ENCODE measurements at places on chromosomes 2 and 18. TPM values are rescaled to one million over a fixed set of nuclear protein-coding genes. Genes with fewer than 3 reads are reported as not detected.
A peak's percentile ranks its signal among the peaks of the same experiment; 100 is the strongest.

GRCh38 chr2:201860636-201861066 lies 54.3 kb downstream of the CDK15 start:
- no peak for DNase-seq
- no peaks in the 10 kb centered on the region for H3K4me1 ChIP-seq
- no peaks in the 10 kb centered on the region for H3K36me3 ChIP-seq
- H3K27ac ChIP-seq = no peak overlapping the region
- H3K27me3 ChIP-seq = no peaks in the 10 kb centered on the region

DNA sequence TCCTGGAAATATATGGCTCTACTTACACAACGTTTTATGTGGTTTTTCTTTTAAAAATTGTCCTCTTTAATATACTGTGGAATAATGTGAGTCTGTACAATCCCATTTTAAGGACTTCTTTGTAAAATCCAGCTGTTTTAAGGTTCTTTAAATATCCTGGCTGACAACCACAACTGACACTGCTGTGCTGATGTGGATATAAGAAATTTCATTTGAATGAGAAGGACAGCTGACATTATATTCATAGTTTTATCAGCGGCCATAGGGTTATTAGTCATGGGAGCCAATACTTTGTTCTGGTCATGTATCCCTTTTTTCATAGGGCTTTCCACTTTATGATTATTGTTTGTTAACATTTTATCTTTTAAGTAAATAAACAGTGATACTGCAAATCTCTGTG lies 169.5 kb downstream of the CAMKMT start:
- no peaks in the 10 kb centered on the region for H3K4me1 ChIP-seq
- H3K27me3 ChIP-seq = no peaks in the 10 kb centered on the region
- H3K27ac ChIP-seq = peak overlapping the region; percentile 81

Gene DAW1
- not detected for total RNA-seq

Gene MDH1B
- total RNA-seq = not detected

- no peaks in the 10 kb centered on the region for H3K4me1 ChIP-seq
- no peaks in the 10 kb centered on the region for H3K36me3 ChIP-seq
- no peaks in the 10 kb centered on the region for H3K27me3 ChIP-seq
These were observed 304.6 kb downstream of the MTX2 start for GRCh38 chr2:176573612-176574483.

Gene RAB17
- 129 TPM for total RNA-seq

DNA sequence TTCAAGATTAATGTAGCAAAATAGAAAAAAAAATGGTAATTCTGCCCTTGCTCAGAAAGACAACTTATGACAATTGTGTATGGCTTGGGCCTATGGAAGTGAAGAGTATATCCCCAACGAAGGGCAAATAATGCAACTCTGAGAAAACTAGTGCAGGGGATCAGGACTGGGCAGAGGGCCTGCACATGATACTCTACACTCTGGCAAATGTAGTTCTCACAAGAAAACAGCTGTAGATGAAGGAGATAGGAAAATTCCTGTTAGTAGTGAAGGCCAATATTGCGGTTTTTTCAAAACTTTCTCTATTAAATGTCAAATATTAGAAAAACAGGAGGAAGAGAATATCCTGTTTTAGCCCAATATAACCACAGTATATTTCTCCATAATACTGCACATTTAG lies 77.8 kb downstream of the SCN9A start:
- H3K4me1 ChIP-seq = no peaks in the 10 kb centered on the region
- no peak for DNase-seq
- H3K36me3 ChIP-seq = no peaks in the 10 kb centered on the region
- H3K4me3 ChIP-seq = no peak overlapping the region
- no peaks in the 10 kb centered on the region for H3K27me3 ChIP-seq

- H3K4me1 ChIP-seq = no peaks in the 10 kb centered on the region
- no peak overlapping the region for H3K4me3 ChIP-seq
- no peak for DNase-seq
- no peak overlapping the region for H3K27ac ChIP-seq
- no peaks in the 10 kb centered on the region for H3K27me3 ChIP-seq
- H3K36me3 ChIP-seq = no peaks in the 10 kb centered on the region
These were observed 539.7 kb upstream of the NETO1 start for GRCh38 chr18:73407506-73407905.

Gene NYAP2
- not detected for total RNA-seq

DNA sequence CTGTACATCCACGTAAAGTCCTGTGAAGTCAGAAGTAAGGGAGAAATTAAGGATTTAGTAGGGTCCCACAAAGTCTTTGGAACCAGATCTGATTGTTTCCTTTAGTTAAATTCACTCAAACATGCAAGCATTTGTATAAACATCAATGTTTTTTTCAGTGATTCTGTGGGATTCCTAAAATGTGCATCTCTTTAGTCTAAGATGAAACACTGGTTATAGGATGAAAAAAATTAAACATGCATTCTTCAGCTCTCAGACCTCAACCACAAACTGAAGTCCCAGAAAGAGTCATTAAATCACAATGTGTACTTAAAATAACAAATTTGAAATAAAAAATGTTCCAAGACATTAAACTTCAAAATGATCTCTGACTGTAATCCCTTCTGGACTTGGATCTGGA lies 76.5 kb upstream of the APCDD1 start:
- no peak overlapping the region for H3K4me3 ChIP-seq
- H3K4me1 ChIP-seq = no peaks in the 10 kb centered on the region
- no peaks in the 10 kb centered on the region for H3K27me3 ChIP-seq

- DNase-seq = no peak
- no peak overlapping the region for H3K4me3 ChIP-seq
- H3K4me1 ChIP-seq = no peaks in the 10 kb centered on the region
- H3K27ac ChIP-seq = no peak overlapping the region
- no peaks in the 10 kb centered on the region for H3K36me3 ChIP-seq
These were observed 272.9 kb upstream of the REV1 start for GRCh38 chr2:99762714-99763113.

Gene ARPC2
- 99.5 TPM for total RNA-seq

DNA sequence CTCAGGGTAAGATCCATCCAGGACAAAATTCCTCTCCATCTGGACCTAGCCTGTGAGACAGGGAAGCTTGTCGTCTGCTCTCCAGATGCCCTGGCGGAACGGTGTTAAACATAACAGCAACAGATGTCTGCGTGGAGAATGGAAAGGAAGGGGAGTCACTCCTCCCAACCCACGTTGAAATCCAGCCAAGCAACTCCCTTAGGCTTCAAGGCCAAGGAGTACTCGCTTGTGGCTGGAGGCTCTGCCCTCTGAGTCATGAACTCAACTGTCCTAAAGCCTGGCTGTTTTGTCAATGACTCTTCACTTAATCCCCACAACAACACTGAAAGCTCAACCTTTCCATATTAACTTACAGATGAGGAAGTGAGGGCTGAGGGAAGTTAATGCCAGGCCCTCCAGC lies 42.2 kb downstream of the TPO start:
- no peaks in the 10 kb centered on the region for H3K27me3 ChIP-seq

DNA sequence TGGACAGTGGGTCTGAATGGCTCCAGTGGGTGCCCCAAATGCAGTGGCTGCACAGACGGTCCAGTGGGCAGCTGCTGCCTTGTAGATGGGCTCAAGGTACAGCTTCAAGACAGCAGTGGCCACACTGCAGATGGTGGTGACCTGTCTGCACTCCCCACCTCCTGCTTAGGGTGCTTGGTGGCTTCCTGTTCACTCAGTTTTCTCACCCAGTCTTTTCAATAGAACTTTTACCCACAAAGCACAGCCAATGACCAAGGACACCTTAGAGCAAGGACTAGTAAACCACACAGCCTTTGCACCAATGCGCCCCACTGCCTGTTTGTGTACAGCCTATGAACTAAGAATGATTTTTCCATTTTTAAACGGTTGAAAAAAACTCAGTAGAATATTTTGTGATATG lies 34.9 kb downstream of the MEX3C start:
- H3K27ac ChIP-seq = no peak overlapping the region
- no peaks in the 10 kb centered on the region for H3K27me3 ChIP-seq
- DNase-seq = no peak
- no peaks in the 10 kb centered on the region for H3K36me3 ChIP-seq
- H3K4me1 ChIP-seq = no peaks in the 10 kb centered on the region

DNA sequence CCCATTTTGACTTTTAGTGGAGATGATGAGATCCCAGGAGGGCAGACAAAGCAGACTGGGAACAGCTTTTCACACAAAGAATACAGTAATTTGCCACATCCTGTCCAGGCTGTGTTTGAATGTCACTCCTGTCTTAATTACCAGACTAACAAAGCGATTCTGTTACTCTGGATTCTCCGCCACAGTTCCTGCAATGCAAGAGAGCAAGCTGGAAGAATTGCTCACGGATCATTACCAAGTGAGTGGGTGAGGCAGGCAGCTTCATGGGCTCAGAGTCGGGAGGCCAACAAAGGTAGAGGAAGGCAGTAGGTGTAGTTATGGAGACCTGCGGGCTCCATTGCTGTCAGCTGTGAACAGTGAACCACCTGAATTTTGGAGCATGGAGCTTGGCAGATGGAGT lies 250.5 kb upstream of the ATP5MC3 start:
- no peak overlapping the region for H3K27ac ChIP-seq
- no peaks in the 10 kb centered on the region for H3K36me3 ChIP-seq
- no peak overlapping the region for H3K4me3 ChIP-seq
- no peaks in the 10 kb centered on the region for H3K27me3 ChIP-seq

DNA sequence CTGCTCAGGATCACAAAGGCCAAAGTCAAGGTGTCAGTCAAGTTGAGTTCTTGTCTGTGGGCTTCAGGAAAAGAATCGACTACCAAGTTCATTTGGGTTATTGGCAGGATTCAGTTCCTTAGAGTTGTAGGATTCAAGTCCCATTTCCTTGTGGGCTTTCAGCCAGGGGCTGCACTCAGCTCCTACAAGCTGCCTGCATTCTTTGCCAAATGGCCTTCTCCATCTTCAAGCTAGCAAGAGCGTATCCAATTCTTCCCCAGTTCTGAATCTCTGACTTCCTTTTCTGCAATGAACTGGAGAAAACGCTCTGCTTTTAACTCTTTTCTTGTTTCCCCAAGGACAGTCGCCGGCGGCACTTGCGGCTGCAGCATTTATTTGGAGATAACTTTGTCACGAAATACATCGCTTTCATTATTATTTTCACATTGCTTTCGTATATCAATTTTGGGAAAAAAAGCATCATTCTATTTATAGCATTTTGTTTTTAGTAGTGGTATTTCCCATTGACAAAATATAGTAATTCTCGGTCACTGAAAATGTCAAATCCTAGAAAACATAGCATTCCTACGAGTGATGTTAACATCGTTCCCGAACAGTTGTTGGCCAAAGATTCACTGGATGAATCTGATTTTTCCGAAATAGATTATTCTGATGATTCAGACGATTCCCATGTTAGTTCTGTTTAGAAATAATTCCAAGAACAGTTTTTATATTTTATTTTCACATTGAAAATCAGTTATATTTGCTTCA lies 59.6 kb upstream of the SERPINE2 start:
- no peak for DNase-seq
- H3K4me1 ChIP-seq = no peaks in the 10 kb centered on the region
- no peaks in the 10 kb centered on the region for H3K27me3 ChIP-seq

Gene GAL3ST2
- 0.83 TPM for total RNA-seq

- H3K27ac ChIP-seq = no peak overlapping the region
- no peaks in the 10 kb centered on the region for H3K36me3 ChIP-seq
- H3K27me3 ChIP-seq = no peaks in the 10 kb centered on the region
- no peak for DNase-seq
These were observed 51.4 kb upstream of the SPAG16 start for GRCh38 chr2:213232649-213233437.

Gene KCNG3
- 0.06 TPM for total RNA-seq

DNA sequence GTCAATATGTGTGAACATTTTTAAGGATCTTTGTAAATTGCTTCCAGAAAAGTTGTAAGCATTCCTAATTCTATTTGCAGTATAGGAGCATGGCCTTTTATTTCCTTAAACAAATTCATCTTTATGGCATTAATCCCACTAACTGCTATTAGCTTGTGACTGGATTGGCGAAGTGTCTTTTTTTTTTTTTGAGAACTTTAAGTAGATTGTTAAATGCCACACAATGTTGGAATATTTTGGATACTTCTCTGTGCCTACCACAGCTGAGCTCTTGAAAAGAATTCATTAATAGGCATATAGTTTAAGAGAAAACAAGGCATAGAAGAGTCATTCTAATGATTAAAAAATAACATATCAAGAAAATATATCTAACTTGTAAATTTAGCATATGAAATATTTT lies 129.7 kb downstream of the LAMA3 start:
- no peaks in the 10 kb centered on the region for H3K4me1 ChIP-seq
- DNase-seq = no peak
- H3K27me3 ChIP-seq = no peaks in the 10 kb centered on the region
- no peaks in the 10 kb centered on the region for H3K36me3 ChIP-seq

DNA sequence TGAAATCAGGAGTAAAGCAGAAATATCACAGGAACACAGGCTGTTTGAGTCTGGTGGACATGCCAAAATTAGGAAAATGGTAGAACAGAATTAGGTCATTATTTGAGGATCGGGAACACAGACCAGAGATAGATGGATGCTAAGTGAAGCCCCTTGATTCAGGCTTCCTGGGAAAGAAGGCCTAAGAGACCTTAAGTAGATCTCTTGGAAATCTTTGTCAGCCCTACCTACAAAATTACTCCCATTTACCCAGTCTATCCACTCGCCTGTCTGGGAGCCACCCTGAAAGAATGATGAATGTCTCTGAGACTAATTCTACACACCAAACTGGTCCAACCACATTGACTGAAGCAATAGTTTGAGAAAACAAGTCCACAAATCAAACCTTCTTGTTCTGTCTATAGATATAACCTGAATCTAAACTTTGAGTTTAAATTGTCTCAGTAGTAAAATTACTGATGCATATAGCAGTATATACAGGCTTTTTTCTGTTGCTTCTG lies 36.6 kb upstream of the TANK start:
- no peaks in the 10 kb centered on the region for H3K27me3 ChIP-seq
- no peaks in the 10 kb centered on the region for H3K36me3 ChIP-seq
- no peaks in the 10 kb centered on the region for H3K4me1 ChIP-seq
- DNase-seq = no peak
- H3K4me3 ChIP-seq = no peak overlapping the region

Gene SLC11A1
- total RNA-seq = 4.2 TPM

Gene TFPI
- 195 TPM for total RNA-seq

GRCh38 chr2:218392891-218393462 lies 6.7 kb upstream of the CTDSP1 start:
- no peaks in the 10 kb centered on the region for H3K36me3 ChIP-seq
- DNase-seq = peak; percentile 4
- H3K27me3 ChIP-seq = no peaks in the 10 kb centered on the region

DNA sequence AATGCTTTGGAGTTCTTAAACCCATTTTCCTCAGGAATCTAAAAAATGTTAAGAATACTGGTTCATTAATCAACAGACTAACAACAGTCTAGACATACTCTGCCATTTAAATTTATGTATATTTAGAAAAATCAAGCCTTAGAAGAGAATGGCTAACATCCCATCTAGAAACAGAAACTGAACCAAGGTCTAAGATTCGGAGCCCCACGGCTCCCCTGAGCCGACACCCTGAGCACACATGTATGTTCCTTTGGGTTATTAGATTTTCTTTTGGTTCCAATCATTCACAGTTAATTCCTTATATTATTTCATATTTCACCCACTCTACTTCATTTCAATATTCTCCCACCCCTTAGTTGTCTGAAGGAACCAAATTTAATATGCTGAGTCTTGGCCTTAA lies 94.8 kb upstream of the HNRNPA3 start:
- no peaks in the 10 kb centered on the region for H3K27me3 ChIP-seq
- H3K36me3 ChIP-seq = no peaks in the 10 kb centered on the region
- no peak overlapping the region for H3K4me3 ChIP-seq
- no peak for DNase-seq
- no peak overlapping the region for H3K27ac ChIP-seq
